Activated naive CD4-positive, alpha-beta T cell treated with Interleukin-2 at 50 U/mL for 16 hours (primary cell): ENCODE measurements at places on chromosomes 7 and 10.

DNA sequence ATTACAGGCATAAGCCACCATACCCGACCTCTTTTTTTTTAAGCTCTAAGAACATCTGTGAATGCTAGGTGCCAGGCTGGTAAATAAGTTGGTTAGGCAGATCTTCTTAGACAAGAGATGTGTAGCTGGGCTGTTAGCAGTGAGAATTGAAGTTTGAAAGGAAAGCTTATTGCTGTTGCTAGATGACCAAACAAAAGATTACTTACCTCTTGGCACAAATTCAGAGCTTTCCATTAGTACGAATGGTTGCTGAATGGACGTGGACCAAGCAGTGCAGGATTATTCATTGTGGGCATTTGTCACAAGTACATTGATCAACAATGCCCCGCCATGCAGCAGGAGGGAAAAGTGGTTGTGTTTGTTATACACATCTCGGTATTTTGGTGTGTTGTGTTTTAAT is 131.2 kb downstream of the GFRA1 start:
- no peak for DNase-seq

GRCh38 chr7:37604078-37604477 is 79.5 kb upstream of the GPR141 start:
- no peak for DNase-seq

DNA sequence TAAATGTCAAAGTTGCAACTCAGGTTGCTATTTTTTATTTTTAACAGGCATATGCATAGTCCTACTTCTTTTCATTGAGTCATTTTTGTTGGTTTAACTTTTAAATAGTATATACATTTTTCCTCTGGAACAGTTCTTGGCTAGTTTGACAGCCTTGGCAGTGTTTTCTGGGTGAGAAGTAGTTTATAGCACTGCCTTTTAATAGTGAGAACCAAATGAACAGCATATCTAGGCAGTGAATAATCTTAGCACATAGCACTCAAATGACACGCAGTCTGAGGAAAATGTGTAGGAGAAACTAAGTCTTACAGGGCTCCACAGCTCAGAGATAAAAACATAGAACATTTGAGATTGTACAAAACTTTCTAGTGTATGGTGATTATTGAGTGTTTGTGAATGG is 265.5 kb upstream of the POT1 start:
- no peak for DNase-seq

GRCh38 chr7:22864301-22864700 is 41.7 kb upstream of the TOMM7 start:
- DNase-seq: no peak

GRCh38 chr10:67277402-67277801 is 351.6 kb downstream of the LRRTM3 start:
- no peak for DNase-seq

DNA sequence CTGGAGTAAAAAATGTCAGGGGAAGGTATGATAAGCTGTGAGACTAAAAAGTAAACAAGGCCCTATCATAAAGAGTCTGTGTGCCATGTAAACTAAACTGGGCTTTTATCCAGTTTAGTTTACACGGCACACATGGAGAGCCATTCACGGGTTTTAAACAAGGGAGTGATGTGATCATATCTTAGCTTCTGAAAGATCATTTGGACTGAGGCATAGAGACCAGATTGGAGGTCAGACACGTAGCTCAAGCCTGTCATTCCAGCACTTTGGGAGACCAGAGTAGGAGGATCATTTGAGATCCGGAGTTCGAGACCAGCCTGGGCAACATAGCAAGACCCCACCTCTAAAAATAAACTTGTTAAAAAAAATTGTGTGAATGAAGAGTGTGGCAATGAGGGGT is 50.1 kb downstream of the SKIDA1 start:
- no peak for DNase-seq

DNA sequence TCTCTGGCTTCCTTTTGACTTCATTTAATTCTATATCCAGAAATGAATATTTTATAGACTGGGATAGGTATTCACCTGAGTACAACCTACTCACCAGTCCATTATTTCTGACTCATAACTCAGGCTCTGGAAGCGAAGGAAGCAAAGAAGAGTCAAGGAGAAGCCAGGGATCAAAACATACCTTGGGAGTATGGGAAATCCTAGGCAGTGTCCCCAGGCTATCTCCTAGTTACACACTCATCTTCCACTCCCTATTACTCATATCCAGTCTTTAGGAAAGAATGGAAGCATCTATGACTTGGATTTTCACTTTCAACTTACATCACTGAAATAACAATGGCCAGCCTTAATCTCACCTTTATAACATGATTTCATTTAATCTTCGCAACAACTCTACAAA is 40.9 kb upstream of the ELAPOR2 start:
- DNase-seq: no peak

- DNase-seq: no peak
Measured at GRCh38 chr7:113921363-113921762, 2.6 kb upstream of the PPP1R3A start.

- no peak for DNase-seq
Measured at GRCh38 chr10:112517451-112517862, 70.4 kb downstream of the VTI1A start.

- DNase-seq: no peak
Measured at GRCh38 chr7:120272701-120273475, at the start of gene KCND2. Gene KCND2 (plus strand): TSS chr7:120273175.
